Skeletal muscle cell (primary cell): ENCODE measurements at places on chromosomes 12 and 14.

DNA sequence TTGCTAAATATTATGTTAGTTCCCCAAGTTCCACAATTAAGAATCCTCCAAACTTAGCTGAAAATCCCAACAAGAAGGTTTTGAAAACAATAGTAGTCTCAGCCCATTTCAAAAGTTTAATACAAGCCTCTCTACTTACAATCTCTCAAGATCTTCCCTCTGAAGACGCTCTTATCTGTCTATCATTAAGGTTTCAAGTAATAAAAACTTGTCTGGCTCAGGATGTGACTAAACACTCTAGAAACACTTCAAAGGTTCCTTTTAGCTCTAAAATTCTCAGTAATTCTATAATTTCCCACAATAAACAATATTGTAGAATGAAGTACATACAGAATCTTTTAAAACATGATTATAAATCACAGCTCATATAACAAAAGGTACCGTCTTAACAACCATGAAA is 16.3 kb downstream of the YAF2 start:
- DNase-seq, result no peak

GRCh38 chr12:19891936-19892591 is 452.8 kb downstream of the AEBP2 start:
- DNase-seq, result no peak

- DNase-seq, result no peak
These were observed 47.7 kb upstream of the PPP2R5C start for GRCh38 chr14:101713621-101714349.

DNA sequence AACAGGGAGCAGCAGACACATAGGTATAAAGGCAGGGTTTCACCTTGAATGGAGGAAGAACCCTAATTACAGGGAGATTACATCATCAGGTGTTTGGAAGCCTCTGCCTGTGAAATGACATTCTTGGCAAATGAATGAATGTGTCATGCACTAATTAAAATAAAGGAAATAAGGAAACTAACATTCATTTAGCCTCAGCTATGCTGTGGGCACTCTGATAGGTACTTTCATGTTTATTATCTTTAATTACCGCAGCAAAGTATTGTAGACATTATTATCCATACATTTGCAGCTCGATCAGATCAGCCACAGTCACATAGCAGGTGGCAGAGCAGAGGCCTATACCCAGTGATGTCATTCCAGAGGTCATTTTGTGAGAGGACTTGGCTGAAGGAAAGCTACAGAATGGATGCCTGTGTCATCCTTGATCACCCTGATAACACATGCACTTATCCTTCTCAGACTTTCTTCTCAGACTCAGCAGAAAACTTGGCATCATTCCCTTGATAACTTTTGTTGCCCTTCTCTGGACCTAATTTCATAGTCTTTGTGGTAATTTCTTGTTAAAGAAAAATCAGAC is 18.4 kb downstream of the ZNF664 start:
- DNase-seq, result no peak

DNA sequence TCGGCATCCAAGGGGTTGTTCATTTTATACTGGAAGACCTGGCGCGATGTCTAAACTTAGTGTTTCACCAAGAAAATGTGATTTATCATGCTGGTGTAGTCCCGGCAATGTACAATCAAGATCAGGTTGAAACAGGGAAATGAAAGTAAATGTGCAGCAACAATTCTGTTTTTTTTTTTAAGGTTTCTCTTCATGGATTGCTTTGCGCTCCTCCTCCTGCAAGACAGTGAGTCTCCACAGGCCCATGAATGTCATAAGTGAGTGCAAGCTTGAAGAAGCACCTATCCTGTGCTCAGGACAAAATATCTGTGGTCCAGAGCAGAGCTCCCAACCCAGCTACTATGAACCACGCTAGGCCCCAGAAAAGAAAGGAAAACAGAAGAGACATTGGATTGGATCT is 143.4 kb downstream of the KCNK10 start:
- DNase-seq, result no peak

DNA sequence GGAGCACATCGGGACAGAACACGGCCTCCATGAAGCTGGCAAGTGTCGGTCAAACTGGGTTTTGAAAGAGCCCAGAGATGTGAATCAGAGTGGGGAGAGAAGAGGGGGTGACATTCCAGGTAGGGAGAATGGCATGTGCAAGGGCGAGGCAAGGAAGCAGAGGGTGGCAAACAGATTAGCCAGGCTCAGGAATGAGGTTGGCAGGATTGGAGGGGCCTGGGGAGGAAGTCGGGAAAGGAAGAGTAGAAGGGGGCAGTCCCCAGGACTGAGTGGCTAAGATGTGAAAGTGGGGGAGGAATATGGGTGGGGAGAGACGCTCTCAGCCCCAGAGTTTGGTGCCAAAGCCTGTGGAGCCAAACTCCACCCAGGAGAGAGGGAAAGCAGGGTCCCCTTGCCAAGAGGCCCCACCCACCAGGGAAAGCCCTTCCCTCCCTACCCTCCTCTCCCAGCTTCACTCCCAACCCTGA is 5.5 kb upstream of the HDAC7 start:
- DNase-seq, result no peak

DNA sequence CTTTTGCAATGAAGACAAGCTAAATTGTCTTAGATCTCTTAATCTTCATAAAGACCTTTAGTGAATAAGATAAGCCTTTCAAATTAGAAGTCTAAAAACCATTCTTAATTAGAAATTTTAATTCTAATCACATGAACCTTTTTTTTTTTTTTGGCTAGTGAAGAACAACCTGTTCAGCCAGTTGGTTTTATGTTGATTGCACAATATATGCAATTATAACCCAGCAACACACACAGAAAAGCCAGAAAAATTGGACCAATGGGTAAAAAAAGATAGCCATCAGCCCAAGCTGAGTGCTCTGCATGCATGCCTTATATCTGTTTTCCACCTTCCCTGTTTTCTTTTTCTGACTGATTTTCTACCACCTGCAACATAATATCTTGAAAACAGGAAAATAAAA is 252.2 kb downstream of the SYT10 start:
- no peak for DNase-seq

DNA sequence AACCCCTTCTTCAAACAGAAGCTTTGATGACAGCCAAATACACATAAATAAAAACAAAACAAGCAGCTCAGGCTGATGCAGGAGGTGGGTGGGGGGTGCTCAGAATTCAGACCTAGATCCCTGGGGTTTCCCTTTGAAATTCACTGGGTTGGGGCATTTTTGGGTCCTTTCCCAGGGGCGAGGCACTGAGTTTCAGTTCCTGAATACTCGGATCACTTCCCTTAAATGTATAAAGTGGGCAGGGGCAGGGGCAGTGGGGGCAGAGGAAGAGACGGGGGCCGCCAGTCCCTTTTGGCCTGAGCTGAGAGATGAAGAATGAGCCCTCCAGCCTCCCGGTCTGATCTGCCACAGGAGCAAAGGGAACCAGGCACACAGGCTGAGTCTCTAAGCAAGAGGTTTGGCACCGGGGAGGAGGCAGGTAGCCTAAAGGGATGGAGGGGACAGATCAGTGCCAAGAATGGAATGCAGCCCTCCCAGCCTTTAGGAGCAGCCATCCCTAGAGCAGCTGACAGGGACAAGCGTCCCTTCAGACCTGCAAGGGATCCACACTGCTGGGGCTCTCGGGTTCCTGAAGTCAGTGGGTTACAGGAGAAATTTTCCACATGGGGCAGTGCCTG is 20.3 kb downstream of the KDM2B start:
- no peak for DNase-seq

- no peak for DNase-seq
These were observed 7.5 kb downstream of the NID2 start for GRCh38 chr14:52061390-52061789.

GRCh38 chr12:20390846-20391245 is 22.5 kb downstream of the PDE3A start:
- no peak for DNase-seq

DNA sequence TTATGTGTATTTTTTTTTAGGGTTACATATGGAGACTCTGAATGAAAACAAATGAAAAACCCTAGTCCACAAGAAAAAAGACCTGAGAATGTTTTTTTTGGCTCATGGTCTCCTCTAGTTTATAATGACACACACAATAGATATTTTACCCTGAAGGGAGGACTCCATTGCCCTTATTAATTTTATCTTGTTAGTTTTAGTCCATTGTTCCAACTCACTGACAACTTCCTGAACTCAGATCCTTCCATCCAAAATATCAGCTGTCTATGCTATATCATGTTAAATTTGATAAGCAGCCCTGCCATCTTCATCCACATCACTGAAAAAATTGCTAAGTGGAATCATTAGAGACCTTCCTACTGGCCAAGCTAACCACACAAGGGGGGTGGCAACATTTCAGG is 232.1 kb downstream of the MON2 start:
- no peak for DNase-seq

- no peak for DNase-seq
These were observed 5.4 kb downstream of the SLC15A4 start for GRCh38 chr12:128818065-128819022.

DNA sequence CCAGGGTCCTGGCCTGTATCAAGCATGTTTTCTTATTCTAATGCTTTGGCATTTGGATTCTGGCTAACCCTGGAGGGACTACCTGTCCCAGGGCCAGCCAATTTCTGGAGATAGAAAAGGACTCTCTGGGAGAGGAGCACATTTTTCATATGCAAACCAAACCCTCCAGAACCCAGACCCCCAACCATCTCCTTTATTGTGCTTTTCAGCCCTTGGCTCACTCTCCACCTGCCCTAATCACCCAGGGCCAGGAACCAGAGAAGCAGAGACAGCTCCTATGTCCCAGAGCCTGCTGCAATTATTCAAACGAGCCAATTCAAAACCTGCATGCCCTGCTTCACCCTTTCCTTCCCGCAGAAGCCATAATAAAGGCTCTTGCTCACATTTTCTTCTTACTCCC is 23.8 kb downstream of the HSPB8 start:
- DNase-seq, result no peak
